Dermis blood vessel endothelial cell (primary cell): ENCODE measurements at places on chromosomes 2 and 18. TPM values are rescaled to one million over a fixed set of nuclear protein-coding genes. Genes with fewer than 3 reads are reported as not detected.

GRCh38 chr2:206635015-206635414 is 7.3 kb upstream of the FAM237A start:
- DNase-seq: no peak

DNA sequence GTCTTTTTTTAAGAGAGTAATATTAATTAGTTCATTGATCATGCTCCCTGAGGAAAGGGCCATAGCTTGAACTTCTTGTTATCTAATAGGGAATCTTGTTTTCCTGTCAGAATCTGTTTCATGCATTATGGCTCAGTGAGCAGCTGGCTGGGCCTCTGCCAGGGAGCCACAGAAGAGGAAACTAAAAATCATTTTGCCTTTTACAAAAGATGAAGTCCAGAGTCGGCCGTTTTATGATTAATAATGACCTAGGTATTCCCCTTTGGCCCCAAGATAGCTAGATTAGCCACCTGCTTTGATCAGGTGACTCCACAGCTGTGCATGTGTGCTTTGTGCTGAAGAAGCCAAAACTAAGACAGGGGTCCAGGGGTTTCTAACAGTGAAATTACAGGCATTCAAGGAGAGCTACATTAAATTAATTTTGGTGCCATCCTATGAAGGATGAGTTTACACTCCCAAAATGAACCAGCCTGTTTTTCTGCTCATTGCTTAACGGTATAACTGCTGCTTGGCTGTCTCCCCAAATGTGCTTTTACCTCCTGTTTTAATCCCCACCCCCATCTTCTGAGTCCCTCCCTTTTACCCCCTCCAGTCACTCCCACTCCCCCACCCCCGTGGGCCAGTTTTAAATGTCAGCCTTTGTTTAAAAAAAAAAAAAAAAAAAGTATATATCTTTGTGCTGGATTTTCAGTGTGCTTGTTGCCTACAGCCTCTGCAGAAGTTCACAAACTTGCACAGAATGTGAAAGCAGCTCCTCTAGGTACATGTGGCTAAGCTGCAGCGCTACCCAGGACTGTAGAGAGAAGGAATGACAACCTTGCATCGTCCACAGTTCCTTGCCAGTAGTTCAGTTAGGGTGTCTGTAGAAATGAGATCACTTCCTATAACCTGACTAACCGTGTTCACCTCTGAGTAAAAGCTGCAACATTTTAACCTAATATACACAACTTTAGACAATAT is 93.1 kb downstream of the CABLES1 start:
- peak; percentile 57 for DNase-seq

DNA sequence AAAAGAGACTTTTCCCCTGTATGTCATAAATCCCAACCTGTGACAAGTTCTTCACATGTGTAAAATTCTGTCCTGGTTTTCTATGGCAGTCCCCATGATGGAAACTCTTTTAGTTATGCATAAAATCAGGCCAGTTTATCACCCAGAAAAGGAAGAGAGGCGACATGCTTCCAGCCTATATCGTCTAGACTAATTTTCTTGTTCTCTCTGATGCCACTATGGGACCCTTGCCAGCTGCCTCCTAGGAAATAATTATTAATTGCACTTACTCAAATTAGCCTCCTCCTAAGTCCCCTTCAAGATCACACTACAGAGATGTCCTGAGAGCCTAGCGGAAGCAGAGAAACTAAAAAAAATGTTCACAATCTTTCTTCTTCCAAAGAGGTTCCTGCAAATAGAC is 722.4 kb downstream of the NRXN1 start:
- no peak for DNase-seq

DNA sequence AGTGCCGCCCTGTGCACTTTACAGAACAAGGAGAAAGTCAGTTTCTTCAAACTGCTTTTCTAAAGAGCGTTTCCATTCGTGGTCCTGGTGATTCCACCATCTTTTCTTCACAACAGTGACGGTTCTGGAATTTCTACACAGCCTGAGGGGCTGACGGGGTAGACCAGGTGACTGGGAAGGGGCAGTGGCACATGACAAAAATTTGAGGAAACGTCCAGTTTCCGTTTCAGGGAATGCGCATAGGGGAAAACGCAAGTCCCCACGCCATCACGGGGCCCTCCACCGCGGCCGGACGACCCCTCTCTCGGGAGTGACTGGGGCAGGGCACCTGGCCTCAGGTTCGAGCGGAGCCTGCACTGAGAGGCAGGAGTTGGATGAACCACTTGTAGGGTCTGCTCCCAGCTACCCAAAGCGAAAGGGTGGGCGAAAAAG is 980 bp upstream of the SPTBN1 start:
- peak; percentile 68 for DNase-seq

DNA sequence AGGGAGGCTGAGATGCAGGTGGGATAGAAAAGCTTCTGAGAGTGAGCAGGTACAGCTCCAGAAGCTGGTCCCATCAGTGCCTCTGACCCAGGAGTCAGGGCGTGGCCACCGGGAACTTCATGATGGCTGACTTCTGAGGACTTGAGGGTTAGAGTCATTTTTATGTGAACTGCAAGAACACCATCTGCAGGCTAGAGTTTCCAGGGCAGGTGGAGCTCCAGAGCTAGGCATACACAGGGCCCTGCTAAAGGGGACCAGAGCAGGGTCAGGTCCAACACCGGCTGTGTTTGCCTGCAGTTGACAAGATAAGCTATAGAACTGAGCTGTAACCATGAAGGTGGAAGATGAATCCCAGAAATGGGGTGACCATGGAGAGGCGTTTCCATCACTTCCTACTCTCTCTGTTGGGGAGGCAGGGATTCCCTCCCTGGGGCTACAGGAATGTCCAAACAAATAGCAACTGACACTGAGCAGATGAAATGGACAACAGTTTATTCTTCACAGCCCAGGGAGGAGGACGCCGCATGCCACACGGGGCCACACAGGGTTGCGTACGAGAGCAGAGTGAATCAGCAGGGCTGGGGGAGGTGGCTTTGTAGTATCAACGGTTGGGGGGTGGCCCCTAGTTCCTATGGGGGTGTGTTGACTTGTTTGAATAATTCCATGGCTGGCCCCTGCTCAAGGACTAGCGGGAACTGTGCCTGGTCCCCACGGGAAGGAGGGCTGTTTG is 77.6 kb upstream of the ZNF516 start:
- no peak for DNase-seq

GRCh38 chr2:165645930-165646831 is 147.9 kb downstream of the GALNT3 start:
- no peak for DNase-seq

DNA sequence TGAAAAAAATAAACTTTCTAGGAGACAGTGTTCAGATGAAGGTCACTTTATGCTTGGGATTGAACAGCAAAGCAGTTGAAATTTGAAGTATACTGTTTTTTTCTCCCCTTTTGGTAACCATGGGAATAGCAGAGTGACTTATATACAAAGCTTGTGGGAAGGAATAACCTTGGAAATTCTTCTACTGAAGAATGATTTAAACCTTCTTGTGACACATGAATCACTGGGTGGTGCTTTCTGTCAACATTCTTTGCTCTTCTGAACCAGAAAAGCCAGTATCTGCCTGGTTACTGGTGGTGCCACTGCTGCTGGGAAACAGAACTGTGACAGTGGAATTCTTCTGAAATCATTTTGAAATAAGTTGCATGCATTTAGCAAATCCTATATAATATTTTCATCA is 39.4 kb upstream of the RND3 start:
- peak; percentile 50 for DNase-seq

DNA sequence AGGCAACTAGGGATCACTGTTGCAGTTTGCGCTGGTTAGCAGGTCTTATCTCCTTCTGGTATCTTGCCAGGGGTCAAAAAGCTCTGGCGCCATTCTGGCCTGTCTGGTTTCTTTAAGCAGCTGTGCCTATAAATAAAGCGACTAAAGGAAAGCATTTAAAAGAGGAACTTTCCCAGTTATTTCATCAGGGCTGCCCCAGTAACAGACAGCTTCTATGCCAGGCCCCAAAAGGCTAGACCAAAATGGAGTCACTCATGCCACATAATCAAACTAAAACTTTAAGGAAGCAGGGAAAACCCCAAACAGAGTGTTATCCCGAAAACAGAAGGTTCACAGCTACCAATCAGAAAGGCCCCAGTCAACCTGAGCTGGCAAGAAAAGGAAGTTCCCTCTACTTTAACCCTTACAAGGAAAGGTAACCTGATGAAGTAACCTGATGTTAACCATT is 41.2 kb upstream of the HNRNPA3 start:
- DNase-seq: no peak

DNA sequence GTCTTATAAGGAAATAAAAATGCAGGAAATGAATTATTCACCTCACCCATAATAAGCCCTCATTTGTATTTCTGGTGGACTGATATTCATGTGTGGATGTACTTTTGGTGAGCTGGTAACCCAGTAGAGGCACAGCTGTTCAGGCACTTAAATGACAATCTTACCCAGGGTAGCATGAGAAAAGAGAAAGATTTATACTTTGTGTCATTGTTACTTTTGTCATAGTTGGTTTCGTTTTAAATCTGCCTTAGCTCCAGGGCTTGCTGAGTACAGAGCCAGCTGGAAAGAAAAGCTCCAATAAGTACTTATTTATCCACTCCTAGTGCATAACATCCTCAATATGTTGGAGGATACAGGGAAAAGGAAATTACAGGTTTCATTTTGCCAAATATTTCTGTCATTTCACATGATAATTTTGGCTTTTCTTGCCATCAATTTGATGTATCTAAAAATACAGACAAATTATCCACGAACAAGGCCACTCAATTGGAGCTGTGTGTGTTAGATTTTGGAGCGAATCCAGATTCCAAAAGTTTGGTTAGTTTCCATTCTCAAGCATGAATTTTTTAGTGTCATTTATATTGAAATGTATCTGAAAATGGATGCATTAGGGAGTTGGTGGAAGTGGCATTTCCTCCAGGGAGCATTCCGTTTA is 1276.1 kb upstream of the FAM98A start:
- DNase-seq: no peak

DNA sequence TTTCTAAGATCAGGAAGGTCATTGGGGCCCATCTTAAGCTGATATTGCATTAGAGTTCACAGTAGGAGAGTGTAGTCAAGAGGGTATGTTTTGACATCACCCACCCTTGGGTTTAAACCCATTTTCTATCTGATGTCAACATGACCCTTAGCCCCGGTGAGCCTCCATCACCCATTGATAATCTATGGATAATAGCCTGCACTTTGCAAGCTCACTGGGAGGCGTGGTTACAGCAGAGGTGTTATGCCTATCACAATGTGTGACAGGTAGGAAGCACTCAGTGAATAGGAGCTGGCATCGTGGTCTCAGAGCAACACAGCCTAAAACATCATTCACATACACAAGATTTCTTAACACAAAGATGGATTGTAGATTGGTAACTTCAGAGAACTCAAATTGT is 21.3 kb downstream of the IL18RAP start:
- no peak for DNase-seq

- DNase-seq: no peak
Observed at GRCh38 chr2:182426082-182426917, 536 bp downstream of the PDE1A start.

- no peak for DNase-seq
Observed at GRCh38 chr2:119574864-119575263, 30.6 kb downstream of the CFAP221 start.

DNA sequence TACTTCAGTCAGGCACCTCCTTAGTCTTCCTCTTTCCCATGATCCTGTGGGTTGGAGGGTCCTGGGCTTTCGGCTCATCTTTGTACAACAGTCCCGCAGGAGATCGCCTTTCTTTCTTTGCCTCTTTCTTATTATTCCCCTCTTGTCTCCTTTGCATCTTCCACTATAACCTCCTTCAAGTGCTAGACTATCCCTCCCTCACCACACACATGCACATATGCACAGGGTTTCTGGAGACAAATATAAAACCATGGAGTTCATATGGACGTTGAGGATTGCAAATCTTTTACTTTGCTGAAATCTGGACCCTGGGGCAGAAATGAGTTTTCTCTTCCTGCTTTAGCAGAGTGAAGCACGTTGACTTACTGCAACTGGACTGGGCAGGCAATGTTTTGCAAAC is 80.3 kb downstream of the TMEM17 start:
- no peak for DNase-seq

GRCh38 chr18:14925281-14925709 is 177.3 kb downstream of the ANKRD30B start:
- no peak for DNase-seq

DNA sequence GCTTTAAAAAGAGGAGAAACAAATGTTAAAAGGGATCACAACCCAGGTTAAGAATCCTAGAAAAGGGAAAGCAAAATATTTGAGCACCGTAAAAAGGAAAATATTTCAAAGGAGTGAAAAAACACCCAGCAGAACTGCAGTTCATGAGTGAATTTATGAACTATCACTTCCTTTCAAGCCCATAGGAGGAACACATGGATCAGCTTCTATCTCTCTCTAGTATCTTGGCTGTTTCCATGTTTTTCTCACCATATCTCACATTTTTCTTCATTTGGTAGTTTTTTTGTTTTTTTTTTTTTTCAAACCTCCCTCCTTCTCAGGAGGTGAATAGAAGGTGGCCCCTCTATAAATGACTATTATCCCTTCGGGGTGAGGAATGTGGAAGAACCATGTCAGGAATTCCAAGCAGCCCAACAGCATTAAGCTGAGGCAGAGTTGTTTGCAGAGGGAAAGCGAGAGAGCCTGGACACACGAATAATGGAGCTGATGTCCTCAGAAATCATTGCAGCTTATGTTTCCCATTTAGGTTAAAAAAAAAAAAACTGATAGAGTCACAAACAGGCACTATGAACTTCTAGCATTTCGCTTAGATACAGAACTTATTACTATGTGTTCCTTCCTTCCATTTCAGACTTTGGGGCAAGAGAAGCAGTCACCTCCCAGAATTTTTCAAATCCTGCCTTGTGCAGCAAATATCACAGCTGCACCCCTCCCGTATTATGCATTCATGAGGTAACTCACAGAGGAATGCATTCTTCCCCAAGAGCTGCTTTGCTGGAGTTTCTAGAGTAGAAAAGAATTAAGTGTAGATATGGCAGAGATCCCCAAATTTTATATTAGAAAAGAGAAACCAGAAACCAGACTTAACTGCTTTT is 315.6 kb downstream of the IRS1 start:
- DNase-seq: no peak

The SYT4 gene
- total RNA-seq: not detected in 2 replicates

The SPP2 gene
- not detected in 2 replicates for total RNA-seq

The B3GNT7 gene
- total RNA-seq: 12.1 and 13.6 TPM in 2 replicates

The COL4A4 gene
- total RNA-seq: 0.05 and 0.17 TPM in 2 replicates

The SERPINB13 gene
- total RNA-seq: not detected in 2 replicates

The RMC1 gene
- 28.8 and 33.1 TPM in 2 replicates for total RNA-seq

The SERPINB3 gene
- 0.17 TPM in 1 of 2 replicates, not detected in the other for total RNA-seq

The RGPD4 gene
- total RNA-seq: not detected in 2 replicates

The CCL20 gene
- 0.65 and 1.0 TPM in 2 replicates for total RNA-seq

The RUFY4 gene
- total RNA-seq: not detected in 2 replicates

The ST6GAL2 gene
- total RNA-seq: 0.28 TPM in 1 of 2 replicates, not detected in the other

The PAX8 gene
- total RNA-seq: 0.65 and 0.68 TPM in 2 replicates

The LYPD6 gene
- total RNA-seq: 9.4 and 14.1 TPM in 2 replicates

The UGT1A5 gene
- total RNA-seq: not detected in 2 replicates

The HOXD4 gene
- total RNA-seq: 6.1 and 8.8 TPM in 2 replicates

The TRABD2A gene
- total RNA-seq: 0.23 and 1.4 TPM in 2 replicates
